SIG-M5 (cell line): ENCODE measurements at places on chromosomes 16 and 17.
A peak's percentile ranks its signal among the peaks of the same experiment; 100 is the strongest.

DNA sequence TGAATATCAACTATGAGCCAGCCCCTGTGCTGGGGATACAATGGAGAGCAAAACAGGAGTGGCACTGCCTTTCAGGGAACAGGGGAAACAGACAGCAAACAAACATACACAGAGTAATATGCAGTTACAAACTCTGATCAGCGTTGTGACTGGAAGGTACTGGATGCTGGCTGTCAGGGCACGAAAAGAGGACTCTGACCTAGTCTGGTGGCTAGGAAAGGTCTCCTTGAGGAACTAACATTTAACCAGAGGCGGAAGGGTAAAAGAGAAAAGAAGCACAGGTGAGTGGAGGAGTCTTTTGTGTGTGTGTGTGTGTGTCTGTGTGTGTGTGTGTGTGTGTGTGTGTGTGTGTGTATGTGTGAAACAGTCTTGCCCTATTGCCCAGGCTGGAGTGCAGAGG lies 12.4 kb upstream of the B4GALNT2 start:
- no peak for DNase-seq

GRCh38 chr17:50466371-50467113 lies 2.1 kb downstream of the CHAD start:
- no peak for DNase-seq

DNA sequence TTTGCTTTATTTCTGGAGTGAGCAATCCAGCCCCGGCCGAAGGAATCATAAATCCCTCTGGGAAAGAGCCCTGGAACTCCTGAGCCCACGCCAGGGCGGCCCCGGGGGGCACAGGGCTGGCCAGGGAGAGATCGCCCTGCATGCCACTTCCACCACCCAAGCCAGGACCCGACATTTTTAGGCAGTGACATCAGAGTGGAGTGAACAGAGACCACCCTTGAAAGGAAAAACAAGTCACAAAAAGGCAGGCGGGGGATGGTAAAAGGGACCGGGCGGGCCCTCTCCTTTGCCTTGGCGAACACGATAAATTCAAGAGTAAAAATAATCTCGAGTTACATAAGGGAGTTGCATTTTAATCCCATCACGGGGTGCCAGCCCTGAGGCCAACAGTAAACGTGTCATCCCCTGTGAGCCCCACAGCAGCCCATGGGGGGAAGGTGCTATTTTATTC lies 284.1 kb downstream of the C16orf95 start:
- DNase-seq: no peak

- peak; percentile 39 for DNase-seq
Measured at GRCh38 chr16:50273888-50274325, 7.6 kb downstream of the ADCY7 start.

GRCh38 chr16:49594153-49594552 lies 220.5 kb downstream of the C16orf78 start:
- DNase-seq: no peak

DNA sequence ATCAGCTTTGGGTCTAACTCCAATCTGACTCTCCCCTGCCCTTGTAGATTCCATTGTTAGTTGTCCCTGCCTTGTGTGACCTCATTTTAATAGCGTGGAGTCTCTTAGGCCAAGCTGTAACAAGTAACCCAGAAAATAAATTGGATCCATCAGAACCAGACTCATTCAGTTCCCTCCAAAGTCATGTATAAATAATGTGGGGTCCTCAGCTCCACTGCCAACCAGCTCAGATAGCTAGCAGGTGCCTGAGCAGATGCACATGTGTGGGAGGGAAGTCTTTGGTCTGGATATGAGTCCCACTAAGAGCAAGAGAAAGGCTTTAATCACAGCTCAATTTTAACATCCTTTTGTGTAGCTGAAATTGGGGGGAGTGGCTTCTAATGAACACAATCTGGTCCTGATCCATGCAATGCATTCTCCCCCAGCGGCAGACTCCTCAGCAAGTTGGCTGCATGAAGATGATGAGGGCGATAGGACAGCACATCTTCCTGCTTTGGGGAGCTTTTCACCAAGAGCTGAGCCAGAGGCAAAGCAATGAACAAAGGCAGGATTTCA lies 151.6 kb downstream of the ABCC12 start:
- DNase-seq: no peak

- no peak for DNase-seq
Measured at GRCh38 chr16:84446596-84447392, 57.7 kb downstream of the MEAK7 start.

DNA sequence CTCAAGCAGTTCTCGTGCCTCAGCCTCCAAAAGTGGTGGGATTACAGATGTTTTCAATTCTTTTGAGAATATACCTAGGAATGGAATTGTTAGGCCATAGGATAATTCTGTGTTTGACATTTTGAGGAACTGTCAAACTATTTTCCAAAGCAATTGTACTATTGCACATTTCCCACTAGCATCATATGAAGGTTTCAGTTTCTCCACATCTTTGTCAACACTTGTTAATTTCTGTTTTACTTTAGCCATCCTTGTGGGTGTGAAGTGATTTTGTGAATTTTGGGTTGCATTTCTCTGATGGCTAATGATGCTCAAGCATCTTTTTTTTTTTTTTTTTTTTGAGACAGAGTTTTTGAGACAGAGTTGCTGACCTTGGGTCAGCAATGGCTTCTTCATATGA lies 6.2 kb downstream of the NT5M start:
- no peak for DNase-seq

DNA sequence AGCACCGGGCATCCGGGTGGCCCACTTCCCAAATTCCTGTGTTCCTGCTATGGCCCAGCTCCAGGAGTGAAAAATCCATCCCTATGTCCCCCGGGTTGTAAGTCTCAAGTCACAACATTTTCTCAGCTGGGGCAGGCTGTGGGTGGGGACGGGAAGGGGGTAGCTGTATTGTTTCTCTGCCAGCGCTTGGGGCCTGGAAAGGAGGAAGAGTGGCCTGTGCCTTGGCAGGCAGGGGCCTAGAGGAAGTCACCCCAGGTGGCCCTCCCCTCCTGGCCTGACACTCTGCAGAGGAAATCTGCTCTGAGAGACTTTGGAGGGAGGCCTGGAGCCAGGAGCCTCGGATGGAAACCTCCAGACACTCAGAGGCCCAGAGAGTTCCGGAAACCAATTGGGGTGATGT lies 10.6 kb upstream of the SCN4A start:
- DNase-seq: no peak

GRCh38 chr17:49365667-49366066 lies 3.6 kb upstream of the ZNF652 start:
- no peak for DNase-seq

GRCh38 chr17:82029990-82030469 lies 1.4 kb upstream of the RAC3 start:
- no peak for DNase-seq
